ENCODE measurements at places on chromosomes 2 and 18.

DNA sequence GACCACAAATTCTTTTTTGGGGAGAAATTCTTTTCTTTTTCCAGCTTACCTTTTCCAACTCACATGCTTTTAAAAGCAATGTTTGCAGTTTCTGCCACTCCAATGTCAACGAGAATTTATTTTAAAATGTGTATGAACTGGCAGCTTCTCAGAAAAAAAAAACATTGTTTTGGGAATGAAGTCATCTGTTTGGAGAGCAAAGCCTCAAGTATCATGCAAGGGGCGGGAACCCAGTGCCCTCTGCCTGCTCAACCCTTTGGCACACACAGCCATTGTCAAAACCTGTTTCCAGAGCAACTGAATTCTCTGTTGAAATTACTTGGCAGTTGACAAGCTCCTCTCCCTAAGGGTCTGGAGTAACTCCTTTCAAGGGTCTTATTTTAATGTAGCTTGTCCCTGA lies 128.5 kb downstream of the QPCT start:
- DNase-seq, result no peak

GRCh38 chr2:228446734-228447133 lies 265.2 kb upstream of the SPHKAP start:
- DNase-seq, result no peak

- DNase-seq, result no peak
Observed at GRCh38 chr2:114543236-114543766, 100.9 kb downstream of the DPP10 start.

DNA sequence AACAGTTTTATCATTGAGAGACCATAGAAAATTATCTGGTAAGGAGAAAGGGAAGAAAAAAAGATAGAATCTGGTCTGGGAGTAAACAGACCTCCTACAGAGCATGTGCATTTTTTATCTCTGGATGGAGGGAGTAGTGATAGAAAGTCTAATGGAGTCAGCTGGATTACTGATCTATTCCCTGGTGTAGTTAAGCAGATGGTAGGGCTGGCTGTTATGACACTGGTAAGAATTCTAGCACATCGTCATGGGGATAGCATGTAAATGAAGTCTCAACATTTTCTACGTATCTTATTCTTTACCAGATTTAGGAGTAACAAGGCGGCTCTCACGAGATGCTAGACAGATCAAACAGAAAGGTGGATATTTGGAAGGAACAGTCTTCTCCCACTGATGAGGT lies 407.4 kb downstream of the NRXN1 start:
- DNase-seq, result no peak

DNA sequence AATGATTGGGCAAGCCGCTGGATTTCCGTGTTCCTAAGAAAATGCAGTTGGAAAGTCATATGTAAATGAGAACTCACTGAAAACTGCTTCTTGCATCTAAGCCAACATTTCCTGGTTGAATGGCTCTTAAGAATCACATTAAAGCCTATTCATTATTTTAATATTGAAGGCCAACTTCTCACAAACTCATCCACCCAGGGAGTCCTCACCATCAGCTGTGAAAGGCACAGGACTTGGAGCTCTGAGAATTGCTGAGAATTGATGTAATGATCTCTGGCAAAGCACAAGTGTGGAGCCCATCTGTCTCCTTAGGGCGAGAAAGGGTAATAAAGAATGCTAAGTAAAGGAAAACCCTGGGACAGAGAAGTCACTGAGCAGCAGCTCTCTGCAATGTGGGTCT lies 55.9 kb upstream of the APCDD1 start:
- no peak for DNase-seq

DNA sequence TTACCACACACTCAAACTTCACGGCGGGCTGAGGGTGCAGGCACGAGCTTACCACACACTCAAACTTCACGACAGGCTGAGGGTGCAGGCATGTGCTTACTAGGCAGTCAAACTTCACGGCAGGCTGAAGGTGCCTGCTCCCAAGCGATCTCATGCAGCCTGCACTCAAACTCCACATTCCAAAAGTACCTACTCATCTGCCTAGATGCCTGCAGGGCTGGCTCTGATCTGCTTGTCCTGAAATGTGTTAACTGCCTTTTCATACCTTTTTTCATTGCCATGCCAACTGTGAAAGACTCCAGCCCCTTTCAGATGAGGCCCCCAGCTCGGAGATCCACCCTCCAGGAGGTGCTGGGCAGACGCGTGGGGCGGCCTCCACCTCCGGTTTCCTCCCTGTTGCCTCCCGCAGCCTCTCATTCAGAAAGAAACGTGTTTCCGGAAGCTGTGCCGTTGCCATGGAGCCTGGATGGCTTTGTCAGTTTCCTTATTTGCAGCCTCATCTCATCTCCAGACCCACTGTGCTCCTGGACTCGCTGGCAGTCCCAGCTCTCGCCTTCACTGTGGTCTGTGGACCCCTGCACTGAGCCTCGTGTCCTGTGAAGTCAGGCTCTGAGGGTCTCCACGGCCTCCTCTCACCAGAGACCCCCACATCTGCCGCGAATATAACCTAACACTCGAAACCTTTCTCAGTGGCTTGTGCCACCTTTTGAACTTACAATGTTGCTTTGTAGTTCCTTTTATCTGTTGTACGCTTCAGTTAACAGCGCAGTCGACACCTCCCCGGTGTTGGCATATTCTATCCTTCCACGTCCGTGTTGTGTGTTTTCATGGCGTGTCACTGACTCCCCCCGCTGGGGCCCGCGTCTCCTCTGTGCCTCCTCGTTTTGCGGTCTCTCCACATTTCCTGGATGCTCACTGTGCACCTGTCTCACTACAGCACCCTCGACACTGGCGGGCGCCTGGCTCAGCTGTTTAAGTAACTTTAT lies 106.1 kb upstream of the ALKAL2 start:
- DNase-seq, result peak; percentile 12

DNA sequence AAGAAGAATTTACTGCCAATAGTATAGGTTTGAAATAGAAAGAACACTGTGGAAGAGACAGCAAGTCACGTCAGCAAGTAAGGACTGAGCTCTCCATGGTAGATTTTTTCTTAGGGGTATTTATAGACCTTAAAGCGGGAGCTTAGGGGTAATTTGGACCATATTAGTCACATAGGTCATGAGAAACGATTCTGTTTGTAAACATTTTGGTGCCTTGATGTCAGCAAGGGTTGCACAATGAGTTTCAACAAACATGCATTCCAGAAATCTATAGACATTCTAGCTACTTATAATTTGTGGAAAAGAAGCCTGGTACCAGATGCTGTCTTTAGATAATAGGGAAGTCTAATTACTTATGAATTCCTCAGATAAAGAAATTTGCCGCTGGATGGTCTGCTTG lies 624.7 kb downstream of the TDRD15 start:
- DNase-seq, result no peak

DNA sequence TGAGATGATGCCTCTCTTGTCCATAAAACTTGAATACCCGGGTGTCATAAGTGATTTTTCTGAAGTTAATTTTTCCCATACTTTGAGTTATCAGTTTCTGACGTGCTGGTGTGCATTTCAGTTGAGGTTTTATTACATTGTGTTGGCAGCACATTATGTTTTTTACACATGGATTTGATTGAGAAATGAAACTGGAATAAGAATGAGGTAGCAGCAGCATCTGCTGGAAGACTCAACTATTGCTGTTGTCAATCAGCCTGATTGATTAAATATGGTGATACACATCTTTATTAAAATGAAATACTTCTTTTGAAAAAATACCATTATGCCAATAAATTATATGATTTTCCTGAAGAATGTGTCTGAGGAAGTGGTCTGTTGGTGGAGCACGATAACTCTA lies 60.5 kb downstream of the INSIG2 start:
- DNase-seq, result no peak

GRCh38 chr2:138336146-138336545 lies 165.4 kb upstream of the SPOPL start:
- no peak for DNase-seq

- no peak for DNase-seq
Observed at GRCh38 chr2:40098786-40099470, 319.9 kb upstream of the THUMPD2 start.

- no peak for DNase-seq
Observed at GRCh38 chr2:156456616-156457015, 20.4 kb downstream of the GPD2 start.

DNA sequence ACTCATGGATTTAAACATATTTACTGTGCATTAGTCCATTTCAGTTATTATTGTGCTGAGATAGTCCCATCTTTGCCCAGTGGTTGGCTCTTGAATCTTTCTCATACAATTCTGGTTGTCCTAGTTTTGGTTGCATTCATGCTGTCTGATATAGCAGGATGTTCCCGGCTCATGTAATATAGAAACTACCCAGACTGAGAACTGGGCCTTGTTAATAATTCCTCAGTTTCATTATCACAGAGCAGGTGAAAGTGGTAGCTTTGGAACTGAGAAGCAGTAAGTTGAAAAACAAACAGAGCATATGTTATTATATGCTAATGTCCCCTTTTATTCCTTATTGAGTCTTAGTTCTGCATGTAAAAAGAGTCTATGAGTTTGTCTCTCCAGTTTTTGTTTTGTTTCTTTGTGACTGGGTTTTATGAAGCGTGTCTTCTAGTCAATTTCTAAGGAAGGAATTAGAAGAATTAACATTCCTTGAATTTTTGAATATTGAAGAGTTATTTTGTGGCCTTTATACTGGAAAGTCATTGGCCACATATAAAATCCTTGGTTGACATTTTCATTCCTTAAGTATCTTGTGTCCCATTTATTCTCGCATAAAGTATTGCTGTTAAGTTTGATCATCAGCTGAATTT lies 43.3 kb downstream of the EIF5B start:
- no peak for DNase-seq
